ENCODE measurements at places on chromosomes 2 and 18.

DNA sequence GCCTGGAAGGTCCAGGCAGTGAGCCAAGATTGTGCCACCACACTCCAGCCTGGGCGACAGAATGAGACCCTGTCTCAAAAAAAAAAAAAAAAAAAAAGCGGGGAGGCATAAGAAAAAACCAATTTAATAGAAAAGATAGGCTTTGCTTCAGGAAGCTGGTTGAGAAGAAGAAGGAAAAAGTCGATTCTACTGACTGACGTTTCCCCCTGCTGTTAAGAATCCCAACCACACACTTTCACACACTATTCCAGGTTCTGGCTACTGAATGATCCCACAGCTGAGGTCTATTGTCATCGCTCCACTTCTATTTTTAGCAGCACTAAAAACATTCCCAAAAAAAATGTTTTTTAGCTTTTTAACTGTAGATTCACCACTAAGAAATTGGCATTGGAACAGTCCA, 6.7 kb upstream of the CHCHD5 start:
- ATAC-seq, result no peak

DNA sequence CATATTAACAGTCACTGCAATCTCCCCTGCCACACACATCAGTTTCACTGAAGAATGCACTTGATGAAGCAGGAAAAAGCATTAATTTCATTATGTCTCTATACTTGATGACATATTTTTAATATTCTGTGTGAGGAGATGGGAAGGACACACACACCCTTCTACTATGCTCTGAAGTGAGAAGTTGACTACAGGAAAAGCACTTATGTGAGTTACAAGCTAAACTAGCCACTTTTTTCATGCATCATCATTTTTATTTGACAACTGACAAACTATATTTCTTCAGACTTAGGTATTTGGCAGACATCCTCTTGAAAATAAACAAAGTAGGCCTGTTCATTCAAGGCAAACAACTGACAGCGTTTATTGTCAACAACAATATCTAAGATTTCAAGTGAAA, 150.4 kb upstream of the ID2 start:
- ATAC-seq, result no peak

DNA sequence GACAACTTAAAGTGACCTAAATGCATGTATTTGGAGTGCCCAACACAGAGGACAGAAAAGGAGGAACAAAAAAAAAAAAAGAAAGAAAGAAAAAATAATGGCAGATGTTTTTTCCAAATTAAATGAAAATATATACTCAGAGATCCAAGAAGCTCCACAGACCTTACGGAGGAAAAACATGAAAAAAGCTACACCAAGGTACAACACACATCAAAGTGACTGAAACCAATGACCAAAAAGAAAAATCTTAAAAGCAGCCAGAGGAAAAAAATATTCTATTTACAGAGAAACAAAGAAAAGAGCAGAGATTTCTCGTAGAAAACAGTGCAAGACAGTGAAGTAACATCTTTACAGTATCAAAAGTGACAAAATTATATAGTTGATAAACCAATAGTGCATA, 5.1 kb downstream of the FANCL start:
- ATAC-seq, result no peak

- ATAC-seq, result no peak
Measured at GRCh38 chr18:76161983-76162382, 333.1 kb downstream of the ZNF516 start.

GRCh38 chr18:62850619-62851306, 135.4 kb downstream of the PHLPP1 start:
- ATAC-seq, result no peak

DNA sequence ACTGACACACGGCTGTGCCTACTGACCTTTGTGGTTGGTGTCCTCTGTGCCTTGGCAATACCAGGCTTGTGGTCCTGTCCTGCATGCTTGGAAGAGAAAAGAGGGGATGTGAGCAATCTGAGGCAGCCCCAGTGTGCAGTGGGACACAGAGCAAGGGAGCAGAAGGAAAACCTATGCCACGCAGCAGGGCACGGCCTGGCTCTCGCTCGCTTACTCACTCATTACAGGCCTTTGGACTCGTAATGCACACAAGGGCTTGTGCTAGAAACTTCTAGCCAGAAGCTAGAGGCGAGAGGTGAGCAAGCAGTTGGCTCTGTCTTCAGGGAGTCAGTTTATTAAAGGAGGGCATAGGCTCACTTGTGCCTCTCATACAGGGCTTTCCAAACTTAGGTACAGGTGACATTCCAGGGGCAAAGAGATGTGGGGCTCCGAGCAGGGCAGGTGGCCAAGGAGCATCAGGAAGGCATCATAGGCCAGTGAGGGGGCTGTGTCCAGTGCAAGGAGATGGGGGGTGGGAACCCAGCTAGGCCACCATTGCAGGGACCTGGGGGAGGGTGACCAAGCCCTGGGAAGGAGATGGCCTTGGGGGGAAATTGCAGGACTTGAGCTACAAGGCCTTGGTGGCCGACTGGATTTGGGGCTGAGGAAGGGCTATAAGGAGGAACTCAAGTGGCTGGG, 100.8 kb downstream of the DYSF start:
- no peak for ATAC-seq

GRCh38 chr18:11565716-11566115, 43.7 kb upstream of the SLC35G4 start:
- no peak for ATAC-seq
